ENCODE measurements at places on chromosomes 2 and 18.
A peak's percentile ranks its signal among the peaks of the same experiment; 100 is the strongest.

DNA sequence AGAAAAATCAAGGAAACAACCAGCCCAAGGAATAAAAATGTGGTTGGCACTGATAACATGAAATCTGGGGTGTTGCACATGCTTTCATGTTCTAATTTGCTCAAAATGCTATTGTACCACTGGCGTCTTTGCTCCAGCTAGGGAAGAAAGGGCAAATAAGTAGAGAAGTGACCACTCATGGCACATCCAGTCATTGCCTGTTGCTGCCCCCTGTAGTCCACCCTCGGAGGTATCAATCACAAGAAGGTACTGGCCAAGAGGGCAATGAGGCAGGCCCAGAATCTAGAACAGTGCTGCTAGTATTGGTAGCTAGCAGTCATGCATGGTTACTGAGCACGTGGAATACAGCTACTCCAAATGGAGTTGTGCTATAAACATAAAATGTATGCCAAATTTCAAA is 213.4 kb downstream of the CDCA7 start:
- DNase-seq = peak; percentile 41

- no peak for DNase-seq
These were observed 154.1 kb downstream of the FHOD3 start for GRCh38 chr18:36451454-36452251.

- peak; percentile 13 for DNase-seq
These were observed 38.5 kb downstream of the PNO1 start for GRCh38 chr2:68196120-68196716.

GRCh38 chr2:128145651-128146050 is 54.7 kb downstream of the UGGT1 start:
- DNase-seq = no peak

GRCh38 chr2:236194786-236195185 is 26.6 kb upstream of the GBX2 start:
- DNase-seq = no peak

GRCh38 chr2:198471291-198471690 is 666.9 kb downstream of the PLCL1 start:
- DNase-seq = no peak

Measured in trophoblast cell (in vitro differentiated cells and primary cell).